Stimulated activated CD4-positive, alpha-beta T cell treated with anti-CD3 and anti-CD28 coated beads, Interleukin-1b, Interleukin-23, amount 100 ng/mL, for 4 hours (primary cell): ENCODE measurements at places on chromosomes 6 and 20.

GRCh38 chr6:111658462-111659154 lies 52.9 kb upstream of the TRAF3IP2 start:
- no peak for DNase-seq

DNA sequence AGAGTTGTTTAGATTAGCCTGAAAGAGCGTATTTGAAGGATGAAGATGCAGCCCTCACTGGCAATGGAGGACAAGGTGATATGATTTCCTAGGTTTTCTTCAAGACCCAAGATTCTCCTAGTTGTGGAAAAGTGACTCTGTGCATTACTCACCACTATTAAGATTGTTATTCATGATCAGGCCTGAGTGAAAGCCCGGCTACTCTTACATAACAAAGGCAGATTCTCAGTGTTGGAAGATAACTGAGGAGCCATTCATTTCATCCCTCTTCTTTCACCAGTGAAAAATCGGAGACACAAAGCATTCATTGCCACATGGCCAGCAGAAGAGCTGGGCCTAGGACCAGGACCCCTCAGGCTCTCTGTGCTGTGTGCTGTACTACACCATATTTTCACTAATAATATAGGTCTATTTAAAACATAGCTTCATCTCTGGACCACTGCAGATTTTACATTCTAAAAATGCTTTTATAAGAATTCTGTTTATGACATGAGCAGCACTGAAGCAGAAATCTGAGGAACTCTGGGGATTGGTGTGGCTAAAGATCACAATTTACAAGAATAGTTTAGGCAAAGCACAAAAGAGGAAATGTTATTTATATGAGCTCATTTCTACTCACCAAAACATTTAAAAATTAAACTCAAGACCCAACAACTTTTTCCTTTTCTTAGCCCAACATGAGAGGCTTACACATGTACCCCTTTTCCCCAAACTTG lies 181.9 kb upstream of the CCN2 start:
- no peak for DNase-seq

- no peak for DNase-seq
Observed at GRCh38 chr6:96687121-96687520, 124.2 kb downstream of the FHL5 start.

GRCh38 chr6:138593909-138594757 lies 94.8 kb upstream of the NHSL1 start:
- no peak for DNase-seq

DNA sequence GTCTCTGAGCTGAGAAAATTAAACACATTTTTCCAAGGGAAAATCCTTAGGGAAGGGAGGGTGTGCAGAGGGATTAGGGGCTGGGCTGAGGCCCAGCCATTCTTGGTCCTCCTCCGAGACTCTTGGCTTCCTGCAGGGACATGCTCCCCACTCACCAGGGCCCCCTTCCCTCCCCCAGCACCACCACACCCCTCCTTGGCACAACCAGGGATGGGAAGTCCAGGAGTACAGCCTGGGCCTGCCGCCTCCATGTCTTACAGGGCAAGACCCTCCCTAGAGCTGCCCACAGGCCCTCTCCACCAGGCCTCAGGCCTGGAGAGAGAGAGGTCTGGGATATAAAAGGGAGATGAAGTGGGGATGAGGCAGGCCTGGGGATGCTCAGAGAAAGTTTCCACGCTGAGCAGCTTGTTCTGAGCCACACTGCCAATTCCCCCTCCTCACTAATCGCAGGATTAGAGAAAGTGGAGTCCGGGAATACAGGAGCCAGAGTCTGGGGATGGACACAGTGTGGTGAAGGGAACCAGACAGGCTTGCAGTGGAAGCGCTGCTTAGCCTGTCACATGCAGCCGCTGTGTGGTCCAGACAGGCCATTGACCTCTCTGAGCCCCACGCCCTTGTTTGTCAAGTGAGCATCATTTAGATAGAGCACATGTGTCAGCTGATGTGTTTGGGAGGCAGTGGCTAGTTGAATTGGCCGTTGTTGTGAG lies 105.5 kb downstream of the MRPL14 start:
- no peak for DNase-seq

- DNase-seq, result no peak
Observed at GRCh38 chr20:38214256-38215193, 46.0 kb downstream of the KIAA1755 start.

DNA sequence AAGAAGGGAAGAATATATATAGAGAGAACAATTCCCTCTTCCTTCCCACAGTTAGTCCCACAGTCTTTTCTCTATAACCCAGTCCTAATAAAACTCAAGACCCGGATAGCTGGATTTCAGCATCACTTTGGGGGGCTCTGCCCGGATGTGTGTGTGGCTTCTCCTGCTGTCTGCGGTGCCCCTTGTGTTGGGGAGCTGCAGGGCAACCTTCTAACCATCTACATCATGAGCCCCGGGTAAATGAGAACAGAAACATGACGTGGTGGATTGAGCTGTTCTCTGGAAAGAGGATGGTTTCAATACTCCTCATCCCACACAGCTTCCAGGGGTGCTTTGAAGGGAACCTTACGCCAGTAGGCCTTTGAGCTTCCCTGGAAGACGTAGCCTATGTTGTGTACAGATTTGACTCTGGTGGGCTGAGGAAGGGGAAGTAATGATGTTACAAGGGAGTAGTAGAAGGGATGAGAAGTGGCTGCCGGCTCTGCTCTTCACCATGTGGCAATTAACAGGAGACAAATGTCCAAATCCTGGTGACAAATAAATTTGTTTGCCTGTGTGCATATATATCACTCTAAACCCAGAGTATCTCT lies 13.5 kb upstream of the PRDM1 start:
- DNase-seq, result no peak

DNA sequence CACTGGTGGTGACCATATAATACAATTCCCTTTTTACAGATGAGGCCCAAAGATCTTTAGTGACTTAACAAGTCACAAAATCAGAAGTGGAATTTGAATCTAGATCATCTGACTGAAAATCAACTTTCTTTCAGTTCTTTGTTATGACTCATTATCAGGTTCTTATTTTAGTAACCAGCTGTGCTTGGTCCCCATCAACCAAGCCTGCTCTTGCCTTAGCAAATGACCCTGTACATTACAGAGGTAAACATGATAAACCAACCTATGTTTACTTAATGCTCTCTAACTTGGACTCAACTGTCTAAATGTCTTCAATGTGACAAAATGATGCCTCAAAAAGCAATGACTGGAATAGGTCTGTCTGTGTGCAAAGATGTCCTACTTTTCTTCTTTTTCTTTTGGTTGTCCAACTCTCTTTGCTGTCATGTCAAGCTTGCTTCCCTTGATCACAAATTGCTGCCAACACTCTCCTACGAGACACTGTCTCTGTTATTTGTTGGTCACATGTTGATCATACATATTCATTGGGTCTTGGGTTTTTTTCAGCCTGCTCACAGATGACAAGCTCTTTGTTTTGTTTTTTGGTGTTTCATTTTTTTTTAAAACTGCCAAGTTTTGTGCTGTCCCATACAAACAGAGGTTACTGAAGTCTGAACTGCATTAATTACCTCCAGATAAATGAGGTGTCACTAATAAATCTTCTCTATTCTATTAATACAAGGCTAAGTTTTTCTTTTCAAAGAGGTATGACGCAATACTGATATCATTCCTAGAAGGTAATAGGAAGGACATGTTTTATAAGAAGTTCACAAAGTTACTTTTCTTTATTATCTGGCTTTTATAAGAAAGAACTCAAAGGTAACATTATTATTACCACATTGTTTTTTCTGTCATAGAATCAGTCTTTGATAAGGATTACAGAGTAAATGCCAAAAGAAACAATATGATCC lies 62.2 kb upstream of the PLN start:
- no peak for DNase-seq

GRCh38 chr6:88459189-88459588 lies 293.0 kb upstream of the CNR1 start:
- DNase-seq, result no peak

DNA sequence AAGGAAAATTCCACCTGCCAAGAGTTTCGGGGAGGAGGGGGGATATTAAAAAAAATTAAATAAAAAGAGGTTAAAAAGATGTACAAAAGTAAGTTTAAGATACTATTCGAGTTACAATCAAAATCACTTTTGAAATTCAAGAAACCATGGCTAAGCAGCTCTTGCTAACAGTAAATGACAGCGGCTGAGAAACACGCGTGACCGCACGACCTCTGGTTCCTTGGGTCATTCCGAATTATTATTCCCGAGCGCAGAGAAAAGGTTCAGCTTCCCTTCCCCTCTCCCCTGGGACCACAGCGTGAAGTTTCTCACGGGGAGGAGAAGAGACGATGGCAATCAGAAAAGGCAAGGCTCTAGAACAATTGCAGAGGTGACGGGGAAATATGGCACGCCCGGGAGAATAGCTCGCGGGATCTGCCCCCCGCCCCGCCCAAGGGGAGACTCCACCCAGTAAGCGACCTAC lies 496 bp downstream of the TMEM242 start:
- peak; percentile 59 for DNase-seq

- DNase-seq, result no peak
Observed at GRCh38 chr6:43146709-43147688, 24.1 kb upstream of the SRF start.

DNA sequence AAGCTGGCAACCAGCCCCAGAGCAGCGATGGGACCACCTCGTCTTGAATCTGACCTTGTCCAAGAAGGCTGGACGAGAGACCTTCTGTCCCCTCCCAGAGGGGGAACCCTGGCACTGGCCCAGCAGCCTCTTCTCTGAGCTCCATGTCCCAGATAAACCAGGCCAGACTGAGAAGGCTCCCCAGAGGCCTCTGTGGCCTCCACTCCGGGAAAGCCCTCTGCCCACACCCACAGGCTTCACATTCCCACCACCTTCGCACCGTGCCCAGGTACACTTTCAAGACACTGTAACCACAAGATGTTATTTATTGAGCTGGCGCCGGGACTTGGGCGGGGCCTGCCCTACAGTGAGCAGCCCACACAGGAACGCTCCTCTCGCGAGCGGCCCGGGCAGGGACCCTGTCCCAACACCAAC lies 33.2 kb downstream of the ADA start:
- peak; percentile 29 for DNase-seq

DNA sequence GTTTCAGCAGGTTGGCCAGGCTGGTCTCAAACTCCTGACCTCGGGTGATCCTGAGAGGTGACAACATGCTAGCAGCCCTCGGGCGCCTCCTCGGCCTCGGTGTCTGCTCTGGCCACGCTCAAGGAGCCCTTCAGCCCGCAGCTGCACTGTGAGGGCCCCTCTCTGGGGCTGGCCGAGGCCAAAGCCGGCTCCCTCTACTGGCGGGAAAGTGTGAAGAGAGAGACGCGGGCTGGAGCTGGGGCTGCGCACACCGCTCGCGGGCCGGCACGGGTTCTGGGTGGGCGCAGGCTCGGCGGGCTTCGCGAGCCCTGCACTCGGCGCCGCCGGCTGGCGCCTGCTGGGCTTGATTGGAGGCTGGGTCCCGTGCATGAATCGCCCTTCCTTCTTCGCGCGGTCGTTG lies 80.8 kb upstream of the RBM24 start:
- no peak for DNase-seq

DNA sequence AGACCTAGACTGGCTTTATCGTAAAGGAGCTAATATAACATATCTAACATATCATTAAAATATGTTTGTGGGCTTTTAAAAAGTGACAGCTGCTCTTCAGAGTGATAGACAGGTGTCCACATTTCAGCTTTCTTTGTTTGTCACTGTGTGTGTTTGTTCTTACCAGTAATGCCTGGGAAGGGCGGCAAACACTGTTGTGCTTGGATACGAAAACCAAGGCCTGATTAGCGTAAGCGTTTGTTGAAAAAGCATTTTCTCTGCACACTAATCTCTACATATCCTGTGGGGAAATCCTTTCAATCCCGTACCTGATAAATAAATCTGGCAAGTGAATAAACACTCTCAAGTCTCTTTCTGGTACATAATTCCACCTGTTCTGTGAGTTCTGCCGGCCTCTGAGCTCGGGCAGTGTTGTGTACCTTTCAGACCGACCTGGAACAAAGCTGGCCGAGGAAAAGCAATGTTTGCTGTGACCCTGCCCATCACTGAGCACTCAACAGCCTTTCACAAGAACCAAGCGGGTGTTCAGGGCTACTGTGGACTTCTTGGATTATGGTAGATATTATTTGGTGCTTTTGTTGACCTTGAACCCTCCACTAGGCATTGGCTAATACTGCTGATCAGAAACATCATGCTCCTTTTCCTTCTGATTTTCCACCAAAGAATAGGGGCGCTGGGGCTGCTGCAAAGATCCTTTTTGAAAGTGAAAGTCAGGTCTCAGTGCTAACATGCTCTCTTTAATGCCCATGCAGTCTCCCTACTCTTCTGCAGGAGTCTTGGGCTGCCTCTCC lies 100.4 kb downstream of the CD83 start:
- no peak for DNase-seq

DNA sequence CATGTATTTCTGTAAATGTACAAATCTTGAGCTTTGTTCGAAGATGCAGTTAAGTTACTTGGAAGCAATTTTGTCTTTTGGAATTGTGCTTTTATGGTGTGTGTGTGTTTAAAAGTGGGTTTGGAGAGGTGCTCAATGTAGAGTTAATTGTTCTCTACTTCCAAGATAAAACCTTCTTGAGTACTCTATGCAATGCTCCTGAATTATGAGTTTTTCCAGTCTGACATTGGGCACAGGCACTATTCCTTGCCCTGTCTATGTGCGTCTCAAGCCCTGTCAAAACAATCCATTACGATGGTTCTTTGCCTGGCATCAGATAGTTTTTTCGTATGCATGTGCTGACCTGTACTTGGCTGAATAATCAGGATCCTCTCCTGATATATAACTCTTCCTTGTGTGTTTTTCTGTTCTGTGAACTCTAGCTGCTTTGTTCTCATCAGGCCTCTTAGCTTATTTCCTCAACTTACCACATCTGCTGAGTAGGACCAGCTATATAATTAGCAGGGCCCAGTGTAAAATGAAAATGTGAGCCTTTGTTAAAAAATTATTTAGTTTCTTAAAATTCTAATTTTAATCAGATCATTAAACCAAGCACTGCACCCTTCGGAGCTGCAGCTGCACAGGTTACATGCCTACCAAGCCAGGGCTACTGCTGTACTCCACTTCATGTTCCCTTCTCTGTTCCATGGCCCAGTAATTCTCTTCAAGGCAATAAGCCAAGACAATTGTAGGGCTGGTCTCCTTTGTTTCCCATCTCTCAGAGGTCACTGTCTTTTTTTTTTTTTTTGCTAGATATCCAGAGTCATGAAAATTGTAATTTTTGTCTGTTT lies 160.1 kb downstream of the ZFAND3 start:
- no peak for DNase-seq

GRCh38 chr6:90770778-90771177 lies 183.9 kb upstream of the MAP3K7 start:
- no peak for DNase-seq

- no peak for DNase-seq
Observed at GRCh38 chr6:149182262-149182661, 135.2 kb upstream of the TAB2 start.
